ENCODE measurements at places on chromosomes 5 and 9.

GRCh38 chr5:98275980-98276379, 497.5 kb upstream of the RGMB start:
- DNase-seq: no peak

DNA sequence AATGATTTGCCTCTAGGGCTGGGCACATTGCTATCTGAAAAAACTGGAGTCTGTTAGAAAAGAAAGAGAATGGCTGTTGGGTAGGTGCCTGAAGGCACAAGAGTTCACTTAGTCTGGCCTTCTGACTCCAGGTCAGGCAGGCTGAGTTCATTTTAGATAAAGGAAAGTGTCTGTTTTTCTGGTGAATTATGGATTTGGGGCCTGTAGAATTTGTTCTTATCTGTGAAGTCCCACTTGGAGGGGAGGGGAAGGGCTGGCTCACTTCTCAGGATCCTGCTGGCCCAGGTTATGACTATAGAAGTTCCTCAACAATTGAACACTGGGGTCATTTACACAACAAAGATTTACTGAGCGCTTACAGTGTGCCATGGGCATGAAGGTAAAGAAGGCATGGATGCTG, 11.5 kb upstream of the SEPTIN8 start:
- DNase-seq: no peak

DNA sequence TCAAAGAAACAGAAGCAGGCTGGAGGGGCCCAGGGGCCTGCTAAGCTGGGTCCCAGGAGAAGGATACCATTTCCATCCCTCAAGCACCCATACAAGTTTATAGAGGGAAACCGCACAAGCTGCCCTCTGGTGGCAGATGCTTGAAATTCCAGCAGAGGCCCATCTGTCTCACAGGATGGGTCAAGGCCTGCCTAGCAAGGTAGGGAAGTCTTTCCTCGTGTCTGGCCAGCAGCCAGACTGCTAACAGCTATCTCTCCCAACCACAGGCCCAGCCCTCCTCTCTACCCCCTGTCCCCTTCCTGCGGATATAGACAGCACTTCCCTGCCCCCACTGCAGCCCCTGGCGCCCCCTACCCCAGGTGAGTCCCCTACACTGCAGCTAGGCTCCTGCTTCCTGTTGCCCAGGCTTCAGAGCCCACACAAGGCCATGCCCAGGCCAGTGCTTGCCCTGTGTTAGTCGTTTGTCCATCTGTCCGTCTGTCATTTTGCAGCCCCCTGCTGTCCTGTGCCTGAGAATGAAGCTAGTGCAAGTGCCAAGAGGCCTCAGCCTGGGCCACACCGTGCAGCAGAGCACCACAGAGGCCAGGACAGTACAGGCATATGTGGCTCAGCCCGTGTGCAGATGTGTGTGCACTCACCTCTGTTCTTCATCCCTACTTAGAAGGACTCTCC, 26.2 kb downstream of the TCF7 start:
- DNase-seq: peak; percentile 71

- DNase-seq: no peak
Measured at GRCh38 chr5:36642089-36642488, 35.7 kb downstream of the SLC1A3 start.

- no peak for DNase-seq
Measured at GRCh38 chr5:146574713-146575112, 58.7 kb upstream of the GPR151 start.

DNA sequence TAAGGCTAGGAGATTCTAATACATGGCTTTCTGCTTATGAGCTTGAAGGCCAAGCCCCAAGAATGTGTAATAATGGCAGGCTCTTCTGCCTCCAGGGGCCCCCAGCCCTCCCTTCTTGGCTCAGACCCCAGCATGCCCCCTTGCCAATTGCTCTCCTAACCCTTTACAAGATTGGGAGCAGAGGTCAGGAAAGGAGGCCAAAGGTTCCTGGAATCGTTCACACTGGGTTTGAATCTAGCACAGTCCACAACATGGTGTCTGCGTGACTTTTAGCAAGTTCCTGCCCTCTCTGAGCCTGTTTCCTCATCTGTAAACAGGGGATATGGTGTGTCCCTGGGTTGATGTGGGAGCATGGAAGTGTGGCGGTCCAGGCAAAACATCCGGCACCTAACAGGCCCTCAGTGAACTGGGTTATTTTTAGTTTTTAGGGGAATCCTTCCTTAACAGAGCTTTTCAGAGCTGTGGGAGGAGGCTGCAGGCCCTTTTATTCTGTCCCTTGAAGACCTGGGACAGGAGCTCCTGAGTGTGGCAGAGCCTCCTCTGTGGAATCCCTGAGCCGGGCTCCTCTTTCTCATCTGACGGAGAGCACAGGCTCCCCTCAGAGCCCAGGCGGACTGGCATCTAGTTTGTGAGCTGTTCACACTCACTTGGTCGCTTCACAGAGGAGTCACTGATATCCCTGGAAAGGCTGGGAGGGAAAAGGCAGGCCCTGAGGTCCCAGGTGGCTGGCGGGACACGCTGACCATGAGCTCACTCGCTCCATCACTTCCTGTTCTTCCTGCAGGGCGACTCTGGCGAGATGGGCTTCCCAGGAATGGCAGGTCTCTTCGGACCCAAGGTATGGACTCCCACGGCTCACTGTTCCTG, 23.4 kb upstream of the ORM1 start:
- no peak for DNase-seq

DNA sequence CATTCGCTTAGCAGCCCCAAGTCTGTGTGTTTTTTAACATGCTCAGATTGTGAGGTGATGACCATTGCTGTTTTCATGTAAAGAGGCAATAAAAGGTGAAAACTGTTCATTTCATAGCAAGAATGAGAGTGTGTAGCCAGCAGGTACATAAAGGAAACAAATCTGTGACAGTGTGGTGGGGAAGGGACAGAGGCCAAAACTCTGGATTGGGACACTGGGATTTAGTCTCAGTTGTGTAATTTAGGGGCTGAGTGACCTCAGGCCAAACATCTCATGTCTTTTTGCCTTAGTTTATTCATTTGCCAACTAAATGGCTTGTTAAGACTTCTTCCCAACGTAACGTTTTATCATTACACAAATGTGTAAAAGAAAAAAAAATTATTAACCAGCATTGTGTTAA, 47.0 kb downstream of the KCNN2 start:
- DNase-seq: no peak

DNA sequence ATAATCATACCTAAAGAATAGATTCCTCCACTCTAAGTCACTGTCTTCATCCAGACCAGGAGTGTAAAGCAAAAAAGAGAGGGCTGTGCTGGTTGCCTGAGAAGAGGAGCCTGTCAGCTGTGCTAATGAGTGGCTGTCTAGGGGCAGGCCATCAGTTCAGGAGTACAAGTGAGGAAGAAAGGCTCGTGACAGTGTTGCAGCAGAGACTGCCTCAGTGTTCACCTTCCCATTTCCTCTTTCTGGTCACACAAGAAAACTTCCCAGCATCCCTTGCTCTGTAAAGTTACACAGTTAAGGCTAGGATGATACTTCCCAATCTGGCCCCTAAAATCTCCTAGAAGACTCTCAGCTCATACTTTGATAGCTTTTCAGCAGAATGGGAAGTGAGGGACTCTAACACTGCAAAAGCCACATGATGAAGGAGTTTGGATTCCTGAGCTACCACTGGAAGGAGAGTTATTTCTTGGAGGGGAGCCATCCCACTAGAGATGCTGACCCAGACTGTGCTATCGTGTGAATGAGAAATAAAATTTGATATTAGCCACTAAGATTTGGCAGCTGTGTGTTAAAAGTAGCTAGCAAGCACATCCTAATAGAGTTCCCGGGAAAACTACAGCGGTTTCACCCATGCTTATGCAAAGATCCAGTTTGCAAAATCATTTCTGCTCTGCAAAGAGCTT, 67.1 kb downstream of the ADAMTS12 start:
- DNase-seq: peak; percentile 96

- no peak for DNase-seq
Measured at GRCh38 chr5:176188085-176188484, 50.1 kb upstream of the SIMC1 start.

DNA sequence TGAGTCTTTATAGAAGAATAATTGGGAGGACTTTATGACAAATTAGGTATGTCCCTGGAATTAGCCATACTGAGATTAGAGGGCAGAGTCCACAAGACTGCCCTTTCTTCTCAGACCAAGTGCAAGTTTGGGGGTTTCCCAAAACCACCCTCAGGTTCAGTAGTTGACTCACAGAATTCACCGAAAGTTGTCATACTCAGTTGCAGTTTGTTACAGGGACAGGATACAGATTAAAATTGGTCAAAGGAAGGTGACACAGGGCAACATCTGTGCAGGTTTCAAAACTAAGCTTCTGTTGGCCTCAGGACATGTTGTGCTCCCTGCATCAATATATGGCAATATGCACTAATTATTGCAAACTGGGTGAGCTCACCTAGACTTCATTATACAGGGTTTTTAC, 3.8 kb downstream of the RANBP17 start:
- DNase-seq: no peak

DNA sequence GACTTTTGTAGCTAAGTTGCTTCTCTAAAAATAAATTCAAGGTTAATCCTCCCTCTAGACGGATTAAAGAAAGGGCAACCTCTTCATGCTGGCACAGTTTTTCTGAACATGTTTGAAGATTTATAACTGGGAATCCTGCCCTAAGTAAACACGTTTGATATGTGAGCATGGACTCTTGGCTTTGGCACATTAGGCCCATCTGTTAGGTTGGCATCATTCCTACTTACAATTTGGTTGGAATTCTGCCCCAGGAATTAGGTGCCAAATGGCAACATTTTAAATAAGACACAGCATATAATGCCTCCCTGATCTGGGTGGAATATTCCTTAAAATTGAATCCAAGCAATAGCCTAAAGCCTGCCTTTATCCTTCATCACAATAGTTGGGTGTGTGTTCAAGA, 372.3 kb upstream of the CDH18 start:
- DNase-seq: no peak

DNA sequence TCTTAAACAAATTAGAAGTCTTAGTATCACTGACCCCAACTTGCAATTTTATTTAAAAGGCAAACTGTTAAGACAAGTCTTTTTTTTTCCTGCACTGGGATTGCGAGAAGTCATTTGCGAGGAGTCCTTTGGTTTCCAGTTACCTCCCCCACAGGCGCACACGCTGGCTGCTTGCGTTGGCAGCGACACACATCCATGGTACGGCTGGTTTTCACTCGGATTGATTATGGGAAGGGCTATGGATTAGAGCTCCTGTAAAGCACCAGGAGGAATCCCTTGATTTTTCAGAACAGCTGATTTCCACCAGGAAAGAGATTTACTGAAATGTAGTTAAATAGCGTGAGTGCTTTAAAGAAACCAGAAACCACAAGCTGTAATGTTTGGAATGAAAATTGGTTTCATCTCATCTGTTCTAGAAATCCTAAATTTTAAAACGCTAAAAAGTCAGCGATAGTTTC, 737 bp downstream of the SLC1A3 start:
- DNase-seq: peak; percentile 59

DNA sequence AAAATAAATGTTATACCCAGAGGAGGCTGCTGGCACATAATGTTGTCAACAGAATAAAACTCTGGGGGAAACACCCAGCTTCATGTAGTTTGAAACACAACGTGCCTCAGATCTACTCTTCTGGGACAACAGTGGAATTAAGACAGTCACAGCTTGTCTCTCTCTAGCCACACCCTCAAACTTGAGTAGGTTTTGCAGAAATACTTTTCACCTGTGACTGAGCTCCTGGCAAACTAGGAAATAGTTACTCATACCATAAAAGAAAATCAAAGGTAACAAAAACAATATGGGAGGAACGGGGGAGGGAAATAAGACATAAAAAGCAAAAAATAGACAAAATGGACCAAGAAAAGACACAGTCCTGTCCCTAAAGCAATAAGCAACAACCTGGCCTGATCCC, 14.4 kb downstream of the ELAVL2 start:
- DNase-seq: no peak

DNA sequence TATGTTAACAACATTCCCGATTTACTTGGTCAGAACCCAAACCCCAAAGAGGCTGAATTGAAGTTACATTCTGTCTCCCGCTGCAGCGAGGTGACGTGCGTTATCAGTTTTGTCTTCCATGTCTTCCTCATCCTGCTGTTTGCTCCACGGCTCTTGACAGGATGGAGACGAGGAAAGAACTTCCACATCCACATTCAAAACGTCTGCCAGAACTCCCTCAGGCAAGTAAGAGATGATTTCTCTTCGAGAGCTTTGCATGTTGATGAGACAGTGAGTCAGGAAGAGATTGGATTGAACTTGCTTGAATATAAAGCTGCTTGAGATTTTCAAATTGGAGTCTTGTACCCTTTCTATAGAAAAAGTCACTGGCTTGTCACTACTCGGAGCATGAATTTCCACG, 242.6 kb downstream of the AUH start:
- peak; percentile 74 for DNase-seq
